ENCODE measurements at places on chromosomes 1 and 21. TPM values are rescaled to one million over a fixed set of nuclear protein-coding genes. Genes with fewer than 3 reads are reported as not detected.

DNA sequence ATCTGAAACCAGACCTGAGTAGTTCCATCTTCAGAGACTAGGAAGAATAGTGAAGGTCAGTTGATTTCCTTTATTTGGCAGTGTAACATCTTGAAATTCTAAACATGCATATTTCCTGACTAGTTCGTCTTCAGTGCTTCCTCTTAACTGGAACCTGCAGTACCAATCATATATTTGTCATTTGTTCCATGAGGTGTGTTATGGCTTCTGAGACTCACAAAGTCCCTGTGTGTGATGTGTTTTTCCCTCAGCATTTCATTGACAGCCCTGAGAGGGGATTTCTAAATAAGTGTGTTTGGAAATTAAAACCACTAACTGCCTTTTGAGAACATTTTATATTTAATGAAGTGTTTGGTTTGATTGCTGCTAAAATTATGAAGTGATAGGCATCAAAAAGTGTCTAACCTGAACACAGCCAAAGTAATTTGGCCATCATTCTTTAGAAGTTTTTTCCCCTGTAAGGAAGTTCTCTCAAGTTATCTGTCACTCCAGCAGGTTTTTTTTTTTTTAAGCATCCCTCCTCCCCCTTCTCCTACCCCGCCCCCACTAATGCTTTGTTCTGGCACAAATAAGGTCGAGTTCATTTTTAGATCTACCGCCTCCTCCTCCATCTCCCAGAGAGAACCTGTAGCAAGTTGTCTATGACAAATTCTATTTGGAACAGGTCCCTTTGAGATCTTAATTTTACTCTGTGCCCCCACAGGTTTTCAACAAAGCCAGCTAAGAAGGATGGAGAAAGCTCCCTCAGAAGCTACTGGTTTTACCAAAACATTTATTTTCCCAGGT, 61.4 kb downstream of the TMEM200B start:
- DNase-seq = no peak

DNA sequence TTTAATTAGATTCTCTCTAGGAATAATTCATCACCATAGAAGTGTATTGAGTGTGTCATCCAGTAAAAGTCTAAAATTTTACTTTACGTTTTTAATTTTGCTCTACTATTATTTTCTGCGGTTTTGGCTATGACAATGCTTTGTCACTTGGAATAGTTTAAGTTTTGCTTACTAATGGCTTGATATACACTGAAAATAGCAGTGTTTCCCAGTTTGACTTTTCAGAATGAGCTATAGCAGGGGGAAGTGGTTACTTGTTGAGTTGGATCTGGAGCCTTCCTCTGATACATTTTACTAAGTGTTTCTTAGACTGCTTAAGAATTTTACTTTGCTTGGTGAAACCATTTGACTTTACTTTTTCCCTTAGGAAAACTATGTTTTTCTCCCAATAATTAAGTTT, 5.0 kb downstream of the DNAJC16 start:
- DNase-seq = no peak

GRCh38 chr1:94039871-94040569, 80.9 kb downstream of the ABCA4 start:
- DNase-seq = no peak

- DNase-seq = no peak
Observed at GRCh38 chr1:15704526-15705183, 20.5 kb downstream of the PLEKHM2 start.

The TCHH gene
- total RNA-seq = under 0.01 TPM

- DNase-seq = no peak
Observed at GRCh38 chr1:62280150-62280549, 39.1 kb downstream of the KANK4 start.

The C1orf167 gene
- not detected for total RNA-seq

DNA sequence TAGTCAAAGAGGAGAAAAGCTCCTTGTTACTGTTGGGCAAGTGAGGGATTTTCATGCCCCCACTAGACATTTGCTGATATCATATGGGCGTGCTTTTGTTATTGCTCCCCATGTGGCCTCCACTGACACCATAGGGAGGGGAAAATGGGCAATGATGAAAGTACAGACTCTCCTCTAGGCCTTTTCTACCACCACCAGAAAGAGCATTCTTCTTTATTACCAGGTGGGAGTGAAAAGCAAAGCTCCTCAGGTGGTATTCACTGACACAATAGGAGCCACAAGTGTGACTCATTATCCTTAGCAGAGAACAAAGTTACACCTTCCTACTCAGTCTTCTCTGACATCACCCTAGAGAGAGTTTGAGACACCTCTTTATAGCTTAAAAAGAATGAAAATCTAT, 667.1 kb downstream of the LTN1 start:
- no peak for DNase-seq

The GUCA2B gene
- total RNA-seq = not detected

Data from body of pancreas (tissue), 4 donors.